Hippocampal formation (tissue), 2 donors: ENCODE measurements at places on chromosomes 16 and 17.

GRCh38 chr16:83533193-83533592 lies 274.6 kb upstream of the HSBP1 start:
- no peak for DNase-seq

GRCh38 chr17:57016764-57017116 lies 38.8 kb downstream of the SCPEP1 start:
- no peak for DNase-seq

DNA sequence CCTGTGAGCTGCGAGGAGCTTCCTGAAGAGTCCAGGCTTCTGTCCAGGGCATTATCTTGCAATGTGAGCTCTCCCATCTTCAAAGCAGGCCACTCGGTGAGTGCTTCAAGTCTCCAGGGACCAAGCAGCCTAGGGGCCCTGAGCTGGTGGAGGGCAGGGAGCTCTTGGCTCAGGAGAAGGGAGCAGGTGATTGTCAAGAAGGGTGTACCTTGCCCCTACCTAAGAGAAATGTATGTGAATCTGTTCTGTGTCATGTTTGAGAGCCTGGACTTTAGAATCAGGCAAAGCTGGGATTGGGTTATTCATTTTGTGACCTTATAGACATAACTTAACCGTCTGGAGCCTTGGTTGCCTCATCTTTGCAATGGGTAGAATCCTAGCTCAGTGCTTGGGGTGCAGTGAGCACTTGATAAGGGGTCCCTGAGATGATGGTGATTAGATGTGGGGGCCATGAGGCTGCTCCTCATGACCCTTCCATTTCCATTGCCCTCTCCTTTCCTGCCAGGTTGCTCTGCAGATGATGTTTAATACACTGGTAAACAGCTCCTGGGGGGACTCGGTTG lies 15.9 kb downstream of the ZNF768 start:
- no peak for DNase-seq

GRCh38 chr17:19000531-19001325 lies 3.8 kb downstream of the FAM83G start:
- no peak for DNase-seq

DNA sequence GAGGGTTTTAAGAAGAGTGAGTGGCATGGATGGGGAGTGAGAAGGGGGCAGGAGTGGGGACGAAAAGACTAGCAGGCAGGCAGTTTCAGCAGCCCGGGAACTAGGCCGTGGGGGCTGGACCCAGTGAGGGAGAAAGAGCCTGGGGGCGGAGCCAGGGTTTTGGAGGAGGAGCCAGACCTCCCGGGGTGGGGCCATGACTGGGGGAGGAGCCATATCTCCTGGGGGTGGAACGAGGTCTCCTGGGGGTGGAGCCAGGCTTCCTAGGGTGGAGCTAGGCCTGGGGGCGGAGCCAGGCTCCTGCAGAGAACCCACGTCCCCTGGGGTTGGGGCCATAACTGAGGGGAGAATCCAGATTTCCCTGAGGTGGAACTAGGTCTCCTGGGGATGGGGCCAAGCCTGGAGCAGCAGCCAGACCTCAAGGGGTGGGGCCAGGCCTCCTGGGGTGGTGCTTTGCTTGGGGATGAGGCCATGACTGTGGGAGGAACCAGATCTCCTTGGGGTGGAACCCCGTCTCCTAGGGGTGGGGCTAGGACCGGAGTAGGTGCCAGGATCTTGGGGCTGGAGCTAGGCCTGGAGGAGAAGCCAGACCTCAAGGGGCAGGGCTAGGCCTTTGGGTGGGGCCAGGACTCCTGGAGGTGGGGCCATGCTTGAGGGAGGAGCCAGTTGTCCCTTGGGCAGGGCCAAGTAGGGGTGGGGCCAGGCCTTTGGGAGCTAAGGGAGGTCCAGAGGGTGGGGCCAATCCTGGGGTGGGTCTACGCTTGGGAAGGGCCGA lies 41.7 kb upstream of the JPH3 start:
- no peak for DNase-seq

GRCh38 chr17:45709728-45710288 lies 74.3 kb upstream of the CRHR1 start:
- DNase-seq: no peak

- peak; percentile 24 for DNase-seq
Observed at GRCh38 chr16:47565454-47565853, 104.3 kb downstream of the PHKB start.

- peak; percentile 40 for DNase-seq
Observed at GRCh38 chr17:33674685-33675084, 381.6 kb upstream of the ASIC2 start.

- DNase-seq: no peak
Observed at GRCh38 chr16:29662000-29662728, 883 bp upstream of the SPN start.

GRCh38 chr17:7217113-7217987 lies 2.3 kb downstream of the DLG4 start:
- DNase-seq: no peak

DNA sequence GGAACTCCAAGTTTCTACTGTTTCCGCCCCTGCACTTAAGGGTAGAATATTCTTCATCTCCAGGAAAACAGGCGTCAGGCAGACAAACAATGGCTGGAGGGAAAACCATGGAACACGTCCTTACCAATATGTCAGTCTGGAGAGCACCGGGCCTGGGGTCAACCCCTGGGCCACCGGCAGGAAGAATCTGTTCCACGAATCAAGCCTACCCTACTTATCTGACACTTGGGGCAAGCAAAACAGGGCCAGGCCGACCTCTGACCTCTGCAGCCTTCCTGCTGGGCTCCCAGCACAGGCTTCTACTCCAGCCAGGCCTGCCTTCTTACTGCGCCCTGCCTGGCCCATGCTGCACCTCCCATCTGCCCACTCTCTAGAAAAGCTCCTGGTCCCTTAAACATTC lies 10.1 kb downstream of the VAC14 start:
- DNase-seq: no peak

DNA sequence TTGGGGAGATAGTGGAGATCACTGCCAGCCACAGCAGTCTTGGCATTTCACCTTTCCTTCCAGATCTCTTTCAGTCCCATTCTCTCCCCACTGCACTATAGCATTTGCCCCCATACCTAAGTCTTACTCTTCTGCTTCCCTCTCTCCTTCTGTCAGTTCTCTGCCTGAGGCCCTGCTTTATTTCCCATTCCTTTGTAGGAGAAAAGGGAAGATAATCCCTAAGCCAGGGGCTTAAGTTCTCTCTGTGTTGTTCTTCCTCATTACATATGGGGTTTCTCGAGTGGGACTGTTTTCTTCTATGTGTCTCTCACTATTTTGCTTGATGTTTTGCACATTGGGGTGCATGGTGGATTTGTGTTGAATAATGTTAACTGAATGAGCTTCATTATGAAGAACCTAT lies 6.4 kb downstream of the KDM6B start:
- DNase-seq: no peak

DNA sequence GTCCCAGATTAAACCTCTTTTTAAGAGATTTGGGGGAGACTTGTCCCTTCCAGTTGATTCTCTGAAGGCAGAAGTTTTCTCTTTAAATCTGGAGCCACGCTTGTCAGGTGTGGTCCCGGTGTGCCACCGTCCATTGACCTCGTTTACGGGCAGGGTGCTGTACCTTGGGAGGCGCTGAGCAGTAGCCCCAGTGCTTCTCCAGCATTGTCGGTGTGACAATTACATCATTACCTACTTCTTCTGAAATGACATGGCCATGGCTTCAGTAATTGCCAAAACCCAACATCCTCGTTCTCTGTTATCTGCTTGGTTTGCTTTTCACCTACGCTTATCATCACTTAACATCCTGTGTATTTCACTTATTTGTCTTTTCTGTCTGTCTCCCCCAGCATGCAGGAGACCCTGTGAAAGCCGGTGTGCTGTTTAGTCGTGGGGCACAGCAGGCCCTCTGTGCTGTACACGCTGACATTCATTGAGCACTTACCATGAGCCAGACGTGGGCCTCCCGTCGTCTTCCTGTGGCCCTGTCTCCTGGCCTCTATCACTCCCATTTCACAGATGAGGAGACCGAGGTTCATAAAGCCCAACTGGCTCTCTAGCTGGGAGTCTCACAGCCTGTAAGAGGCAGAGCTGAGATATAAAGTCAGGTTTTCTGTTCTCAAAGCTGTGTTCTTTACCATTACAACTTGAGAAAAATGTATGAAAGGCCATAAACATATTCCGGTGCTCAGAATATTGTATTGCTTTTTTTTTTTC lies 143.9 kb downstream of the CMIP start:
- DNase-seq: no peak

GRCh38 chr17:40548491-40548981 lies 16.7 kb downstream of the CCR7 start:
- DNase-seq: no peak

DNA sequence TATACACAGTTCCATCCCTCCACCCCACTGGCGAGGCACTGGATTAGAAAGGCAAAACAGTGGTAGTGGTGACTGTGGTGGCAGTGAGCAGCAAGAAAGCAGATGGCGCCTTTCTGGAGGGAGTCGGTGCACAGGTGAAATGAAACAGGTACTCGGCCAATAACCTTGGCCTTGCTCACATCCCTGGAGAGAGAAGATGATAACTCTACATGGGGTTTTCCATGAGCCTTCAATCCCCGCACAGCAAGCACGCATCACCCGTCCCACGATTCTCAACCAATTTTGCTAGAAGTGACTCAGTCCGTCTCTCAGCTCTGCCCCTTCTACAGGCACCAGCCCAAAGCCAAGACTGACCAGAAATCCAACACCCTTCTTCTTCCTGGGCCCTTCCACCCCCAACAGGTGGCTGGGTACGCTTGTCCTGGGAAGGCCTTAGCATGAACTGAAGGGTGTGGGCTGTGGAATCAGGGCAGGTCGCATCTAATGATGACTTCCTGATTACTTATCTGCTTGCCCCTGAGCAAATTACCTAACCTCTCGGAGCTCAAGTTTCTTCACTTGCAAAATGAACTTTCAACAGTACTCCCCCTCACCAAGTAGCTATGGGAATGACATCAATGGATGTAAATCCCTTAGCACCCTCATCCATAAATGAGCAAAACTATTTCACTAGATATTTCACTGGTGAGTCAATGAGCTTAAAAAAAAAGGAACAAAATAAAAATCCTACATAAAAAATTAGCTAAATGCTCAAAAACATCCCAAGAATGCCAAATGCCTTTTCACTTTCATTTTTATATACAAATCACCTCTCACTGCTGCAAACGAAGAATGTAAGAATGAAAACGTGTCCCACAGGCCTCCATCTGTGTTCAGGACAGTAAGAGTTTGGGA lies 18.0 kb downstream of the XPO6 start:
- DNase-seq: no peak

DNA sequence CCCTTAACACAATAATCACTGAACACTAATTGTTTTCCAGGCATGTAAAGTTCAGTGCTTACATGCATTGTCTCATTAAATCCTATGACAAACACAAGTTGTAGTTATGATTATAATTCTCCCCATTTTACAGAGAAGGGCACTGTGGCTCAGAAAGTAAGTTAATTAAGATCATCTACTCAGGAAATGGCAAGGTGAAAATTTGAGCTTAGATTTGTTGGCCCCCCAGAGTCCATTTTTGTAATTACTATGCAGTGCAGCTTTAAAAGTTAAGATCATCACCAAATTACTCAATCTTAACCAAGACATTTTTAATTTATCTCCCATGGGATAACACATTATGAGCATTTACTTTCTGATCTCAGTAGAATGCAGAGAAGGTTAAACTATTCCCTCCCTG lies 34.2 kb upstream of the CCL1 start:
- no peak for DNase-seq

- no peak for DNase-seq
Observed at GRCh38 chr16:18836702-18837101, 35.4 kb upstream of the ARL6IP1 start.

DNA sequence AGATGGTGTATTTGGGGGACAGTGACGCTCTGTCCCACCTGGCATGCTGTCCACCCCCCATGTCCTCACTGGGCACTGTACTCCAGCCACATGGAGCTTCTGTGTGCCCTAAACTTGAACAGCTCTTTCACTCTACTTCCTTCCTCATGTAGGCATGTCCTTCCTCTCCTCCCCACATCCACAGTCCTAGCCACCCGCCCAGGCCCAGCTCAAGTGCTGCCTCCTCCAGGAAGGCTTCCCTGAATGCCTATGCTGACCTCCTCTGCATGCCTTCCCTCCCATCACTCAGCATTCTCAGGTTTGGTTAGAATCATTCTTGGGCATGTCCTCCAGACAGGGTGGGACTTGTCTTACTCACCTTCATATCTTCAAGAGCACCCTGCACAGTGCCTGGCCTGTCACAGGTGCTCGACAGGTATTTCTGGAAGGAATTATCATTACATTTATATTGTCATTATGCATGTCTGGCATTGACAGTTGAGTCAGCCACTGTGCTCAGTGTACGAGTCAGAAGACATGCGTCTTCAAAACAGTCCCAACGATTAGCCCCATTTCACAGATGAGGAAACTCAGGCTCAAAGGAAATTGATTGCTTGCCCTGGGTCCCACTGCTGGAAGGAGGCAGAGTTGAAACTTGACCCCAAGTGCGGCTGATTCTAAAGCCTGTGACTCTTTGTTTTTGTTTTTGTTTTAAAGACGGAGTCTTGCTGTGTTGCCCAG lies 42.1 kb upstream of the TOB1 start:
- no peak for DNase-seq

DNA sequence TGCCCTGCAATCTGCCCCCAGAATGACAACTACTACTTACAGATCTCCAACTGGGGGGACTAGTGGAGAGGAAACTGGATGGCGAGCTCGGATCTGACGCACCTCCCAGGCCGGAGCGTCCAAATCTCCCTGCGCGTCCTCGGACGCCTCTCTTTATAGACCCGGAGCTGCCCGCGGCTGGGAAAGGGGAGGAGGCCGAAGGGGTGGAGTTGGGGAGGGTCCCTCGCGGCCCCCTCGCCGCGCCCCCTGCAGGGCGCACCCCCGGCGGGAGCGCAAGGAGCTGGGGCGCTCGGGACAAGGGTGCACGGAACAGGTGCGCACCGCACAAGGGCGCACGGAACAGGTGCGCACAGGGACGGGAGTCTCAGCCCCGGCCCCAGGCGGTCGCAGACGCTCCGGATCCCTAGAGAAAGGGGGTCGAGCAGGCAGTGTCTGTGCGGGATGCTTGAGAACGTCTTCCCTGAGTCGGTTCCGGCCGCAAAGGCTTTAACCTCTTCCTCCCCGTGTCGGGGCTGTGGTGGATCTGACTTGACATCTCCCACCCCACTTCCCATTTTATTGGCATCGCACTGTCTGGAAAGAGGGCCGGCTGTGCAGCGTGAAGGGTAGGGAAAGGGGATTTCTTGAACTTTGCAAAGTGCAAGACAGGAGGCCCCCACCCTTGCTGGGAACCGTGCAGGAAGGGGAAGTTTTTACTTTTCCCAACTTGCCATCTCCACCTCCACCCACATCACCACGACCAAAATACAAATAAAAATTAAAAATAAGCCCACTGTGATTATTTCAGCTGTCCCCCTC lies at the start of gene MYH11:
TSS of gene MYH11 (minus strand) at position 128 of the 798 bp plus-strand sequence. CDS start 18,776 bp downstream, outside the sequence.
- no peak for DNase-seq

DNA sequence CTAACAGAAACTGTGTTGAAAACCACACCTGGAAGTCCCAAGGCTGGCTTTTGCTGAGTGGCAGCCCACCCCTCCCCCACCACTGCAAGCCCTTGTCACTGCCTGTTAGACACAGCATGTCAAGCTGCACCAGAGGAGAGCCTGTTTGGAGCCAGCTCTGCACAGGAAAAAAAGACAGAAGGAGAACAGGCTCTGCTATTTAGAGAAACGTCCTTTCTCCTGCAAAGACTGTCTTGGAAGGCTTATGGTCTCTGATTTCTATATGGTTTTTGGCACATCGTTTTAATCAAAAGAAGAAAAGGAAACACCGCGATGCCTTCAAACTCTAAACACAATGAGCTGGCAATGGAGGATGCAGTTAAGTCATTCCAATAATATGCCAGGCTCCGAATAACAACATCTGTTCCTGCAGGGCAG lies 275.5 kb downstream of the MAP2K4 start:
- DNase-seq: no peak
